Stimulated activated CD8-positive, alpha-beta memory T cell treated with anti-CD3 and anti-CD28 coated beads, Interleukin-15, amount 100 ng/mL, for 4 hours (primary cell): ENCODE measurements at places on chromosomes 7 and 10.

GRCh38 chr10:63574011-63574410 lies 52.8 kb downstream of the REEP3 start:
- no peak for DNase-seq

DNA sequence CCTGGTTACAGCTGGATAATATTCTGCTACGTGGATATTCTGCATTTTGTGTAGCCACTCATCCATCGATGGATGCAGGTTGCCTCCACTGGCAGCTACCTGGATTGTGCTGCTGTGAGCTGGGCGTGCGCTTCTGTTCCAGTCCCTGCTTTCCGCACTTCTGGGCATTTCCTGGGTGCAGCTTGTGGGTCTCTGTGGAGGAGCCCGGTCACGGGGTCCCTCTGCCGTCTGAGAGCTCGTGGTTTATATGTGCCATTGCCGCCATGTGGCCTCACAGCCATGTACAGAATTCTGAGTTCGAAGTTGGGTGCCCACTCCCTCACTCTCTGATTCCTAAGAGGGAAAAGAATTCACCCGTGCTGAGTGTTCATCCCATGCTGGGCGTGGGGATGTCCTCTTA lies 38.3 kb downstream of the JAKMIP3 start:
- DNase-seq, result no peak

DNA sequence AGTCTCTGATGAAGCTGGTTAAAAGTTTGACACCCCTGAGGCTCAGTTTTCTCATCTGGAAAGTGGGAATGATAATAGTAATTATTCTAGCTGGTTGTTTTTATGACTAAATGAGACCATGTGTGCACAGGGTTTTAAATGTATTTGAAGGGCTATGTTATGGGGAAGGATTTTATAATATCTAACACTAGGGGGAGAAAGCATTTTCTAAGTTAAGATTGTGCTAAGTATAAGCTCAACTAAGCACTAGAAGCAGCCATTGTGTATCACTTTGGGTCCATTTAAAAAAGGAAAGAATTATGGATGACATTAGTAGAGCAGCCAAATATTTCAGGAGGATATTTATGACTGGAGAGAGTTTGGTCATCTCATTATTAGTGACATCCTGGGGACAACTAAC lies 49.5 kb upstream of the CREB5 start:
- no peak for DNase-seq

DNA sequence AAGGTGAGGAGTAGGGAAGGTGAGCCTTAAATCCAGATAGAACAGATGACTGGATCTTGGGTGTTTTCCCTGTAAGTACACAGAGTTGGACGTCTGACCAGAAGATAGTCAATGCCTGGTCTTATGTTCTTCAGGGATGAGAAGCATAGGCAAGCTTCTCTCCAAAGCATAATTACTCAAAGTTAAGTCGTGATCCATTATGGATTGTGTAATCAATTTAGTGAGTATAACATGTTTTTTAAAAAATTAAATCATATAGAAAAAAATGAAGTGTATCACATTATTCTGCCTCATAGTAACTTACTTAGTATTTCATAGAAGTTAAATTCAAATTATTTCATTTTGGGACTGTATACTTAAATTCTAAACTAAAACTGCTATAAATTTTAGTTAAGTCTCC lies 39.7 kb downstream of the KDM7A start:
- no peak for DNase-seq

GRCh38 chr10:127968027-127968441 lies 61.1 kb downstream of the PTPRE start:
- DNase-seq, result no peak

GRCh38 chr7:157016352-157017041 lies 6.0 kb upstream of the MNX1 start:
- DNase-seq, result no peak

DNA sequence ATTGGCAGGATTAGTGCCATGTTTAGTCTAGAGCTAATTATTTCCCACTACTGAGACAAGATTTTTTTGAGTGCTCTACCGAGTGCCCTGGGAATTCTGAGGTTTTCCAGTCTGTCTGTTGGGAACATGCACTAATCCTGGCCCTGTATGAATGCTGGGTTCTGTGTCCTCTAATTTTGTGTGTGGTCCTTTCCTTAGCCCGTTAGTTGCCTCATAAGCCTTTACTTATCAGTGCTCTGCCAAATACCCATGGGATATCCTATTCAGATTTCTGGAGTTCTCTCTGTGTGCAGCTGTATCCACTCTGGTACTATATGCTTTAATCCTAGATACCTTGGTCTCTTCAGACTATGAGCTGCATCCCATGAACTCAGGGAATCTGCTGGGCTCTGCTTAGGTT lies 13.1 kb downstream of the CSGALNACT2 start:
- DNase-seq, result no peak

- no peak for DNase-seq
Measured at GRCh38 chr7:133070562-133070961, 11.3 kb downstream of the CHCHD3 start.

DNA sequence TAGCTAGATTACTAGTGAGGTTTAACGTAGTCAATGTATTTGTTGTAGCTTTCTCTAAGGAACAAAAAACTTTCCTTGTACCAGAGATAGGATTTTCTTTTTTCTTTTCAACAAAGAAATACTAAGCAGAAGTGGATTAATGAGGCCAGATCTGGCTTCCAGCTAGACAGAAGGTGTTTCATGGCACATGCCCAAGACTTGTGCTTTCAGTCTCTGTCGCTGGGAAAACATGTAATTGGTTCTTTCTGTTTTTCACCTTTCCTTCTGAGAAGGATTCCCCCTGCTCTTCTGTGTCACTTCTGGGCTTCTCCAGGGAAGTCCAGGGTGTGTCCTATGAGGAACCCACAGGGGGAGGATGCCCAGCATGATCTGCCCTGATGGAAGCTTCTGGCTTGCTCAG lies 492.2 kb downstream of the CCSER2 start:
- no peak for DNase-seq

- DNase-seq, result no peak
Measured at GRCh38 chr7:11716185-11716584, 115.8 kb downstream of the THSD7A start.

DNA sequence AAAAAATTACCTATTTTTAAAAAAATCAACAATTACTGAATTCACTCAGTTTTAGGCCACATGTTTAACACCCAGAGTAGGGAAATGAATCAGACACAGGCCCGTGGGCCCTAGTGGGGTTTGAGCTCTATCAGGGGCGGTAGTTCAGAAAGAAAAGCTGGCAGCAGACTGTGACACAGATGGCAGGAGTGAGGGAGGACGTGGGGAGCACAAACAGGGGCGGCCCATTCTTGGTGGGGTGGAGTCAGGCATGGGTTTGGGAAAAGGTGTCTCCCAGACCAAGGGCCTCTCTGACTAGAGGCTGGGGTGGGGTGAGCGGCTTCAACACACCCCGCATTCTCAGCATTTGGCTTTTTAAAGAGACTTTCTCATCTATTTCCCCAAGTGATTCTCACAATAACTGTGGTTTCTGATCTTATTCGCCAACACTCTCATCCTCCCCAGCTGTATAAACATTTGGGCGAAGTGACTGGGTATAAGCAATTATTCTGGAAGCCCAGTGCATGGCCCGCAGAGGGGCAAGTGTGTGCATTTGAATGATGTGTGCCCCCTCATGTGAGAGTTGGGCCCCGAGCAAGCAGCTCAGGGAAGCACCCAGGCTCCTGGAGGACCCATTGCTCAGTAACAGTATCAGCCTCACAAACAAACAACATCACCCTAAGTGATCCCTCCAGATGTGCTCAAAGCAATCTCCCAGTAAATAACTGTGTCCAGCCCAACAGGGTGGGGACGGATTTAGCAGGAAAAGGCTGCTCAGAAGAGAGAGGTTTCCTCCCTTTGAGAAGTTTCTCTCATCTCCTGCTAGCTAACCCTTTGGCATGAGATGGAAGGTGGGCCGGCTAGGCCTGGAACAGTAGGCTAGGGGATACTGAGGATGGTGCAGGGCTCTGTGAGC lies 437.6 kb upstream of the ZMIZ1 start:
- DNase-seq, result no peak

DNA sequence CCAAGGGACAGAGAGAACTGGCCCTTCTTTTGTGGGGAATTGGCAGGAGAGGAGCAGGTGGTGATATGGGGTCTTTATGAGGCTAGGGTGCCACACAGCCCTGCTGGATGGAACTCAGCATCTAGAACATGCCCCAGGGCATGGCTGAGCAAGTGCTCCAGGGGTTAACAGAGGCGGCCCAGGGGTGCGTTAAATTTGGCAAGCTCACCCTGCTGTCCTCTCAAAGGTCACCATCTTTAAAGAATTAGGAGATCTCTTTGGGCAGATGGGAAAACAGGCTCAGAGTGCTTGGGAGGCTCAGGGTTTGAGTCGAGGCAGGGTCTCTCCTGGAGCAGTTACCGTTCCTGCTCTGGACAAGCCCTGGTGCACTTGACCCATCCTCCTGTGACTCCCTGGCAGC lies 21.4 kb upstream of the UNC5B start:
- DNase-seq, result no peak

DNA sequence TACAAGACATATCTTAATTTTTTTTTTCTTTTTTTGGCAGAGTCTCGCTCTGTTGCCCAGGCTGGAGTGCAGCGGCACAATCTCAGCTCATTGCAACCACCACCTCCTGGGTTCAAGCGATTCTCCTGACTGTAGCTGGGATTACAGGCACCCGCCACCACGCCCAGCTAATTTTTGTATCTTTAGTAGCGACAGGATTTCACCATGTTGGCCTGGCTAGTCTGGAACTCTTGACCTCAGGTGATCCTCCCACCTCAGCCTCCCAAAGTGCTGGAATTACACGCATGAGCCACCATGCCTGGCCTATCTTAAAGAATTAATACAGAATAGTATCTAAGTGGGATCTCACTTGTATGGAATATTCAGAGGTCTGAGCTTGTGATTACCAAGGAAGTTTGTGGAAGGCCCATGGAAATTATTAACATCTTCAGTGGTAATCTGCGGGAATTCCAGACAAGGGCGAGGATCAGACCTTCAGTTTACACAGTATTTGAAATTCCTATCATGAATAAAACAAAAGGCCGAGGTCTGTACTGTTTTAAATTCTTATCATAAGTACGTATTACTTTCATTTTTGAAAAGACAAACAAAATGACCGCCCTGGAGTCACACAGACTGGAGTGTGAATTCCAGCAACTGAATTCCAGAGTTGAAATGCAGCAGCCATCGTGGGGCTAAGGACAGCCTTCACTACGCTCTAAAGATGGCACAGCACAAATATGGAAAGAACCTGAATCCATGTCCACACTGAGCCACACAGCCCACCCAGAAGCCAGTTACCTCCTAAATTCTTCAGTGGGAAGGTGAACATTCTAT lies 16.7 kb downstream of the GPRIN2 start:
- no peak for DNase-seq

DNA sequence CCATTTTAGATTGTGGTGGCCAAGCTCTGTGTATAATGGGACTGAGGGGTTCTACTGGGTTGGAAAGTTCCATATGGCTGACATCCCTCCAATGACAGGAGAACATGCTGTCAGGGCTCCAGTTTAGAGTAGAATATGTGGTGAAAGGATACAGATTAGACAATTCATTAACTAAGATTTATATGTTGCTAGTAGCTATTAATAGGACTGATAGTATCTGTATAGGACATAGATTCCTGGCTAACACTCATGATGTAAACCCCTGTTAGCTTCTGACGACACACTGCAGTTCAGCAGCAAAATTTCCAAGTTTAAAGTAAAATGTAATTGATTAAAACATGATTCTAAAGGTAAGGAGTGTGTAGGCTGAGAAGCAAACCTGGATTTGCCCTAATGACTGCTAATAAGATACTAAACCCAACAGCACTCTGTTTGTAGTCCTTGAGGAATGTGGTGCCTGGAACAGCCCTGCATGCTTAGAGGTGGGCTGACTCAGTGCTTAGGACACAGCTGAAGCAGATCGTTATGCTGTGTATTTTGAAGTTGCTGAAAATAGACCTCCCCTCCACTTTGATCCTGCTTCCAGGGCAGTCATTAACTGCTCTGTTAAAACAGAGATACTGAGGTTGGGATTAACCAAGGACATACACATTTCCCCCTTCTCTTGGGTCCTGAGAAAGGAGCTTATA lies 1129.6 kb downstream of the SORCS3 start:
- no peak for DNase-seq

DNA sequence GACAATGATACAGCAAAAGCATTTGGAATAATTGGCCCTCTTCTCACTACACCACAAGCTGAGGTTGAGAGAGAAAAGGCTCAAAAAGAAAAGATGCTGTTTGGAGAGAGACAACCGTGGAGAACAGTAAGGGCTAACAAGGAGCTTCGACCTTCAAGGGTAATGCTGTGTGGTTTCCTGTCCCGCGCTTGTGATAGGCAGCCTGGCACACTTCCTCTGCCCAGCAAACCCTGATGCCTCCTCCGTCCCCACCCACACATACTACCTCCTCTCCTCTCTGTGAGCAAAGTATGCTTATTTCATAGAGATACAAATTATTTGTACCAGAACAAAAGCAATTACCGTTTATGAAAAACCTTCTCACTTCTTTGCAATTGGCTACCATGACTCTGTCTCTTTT lies 755.4 kb downstream of the KCNMA1 start:
- DNase-seq, result no peak

- no peak for DNase-seq
Measured at GRCh38 chr7:120180221-120180620, 92.8 kb upstream of the KCND2 start.

- no peak for DNase-seq
Measured at GRCh38 chr10:22372298-22372697, 27.0 kb downstream of the SPAG6 start.

- no peak for DNase-seq
Measured at GRCh38 chr7:106057962-106058927, 53.9 kb downstream of the SYPL1 start.

- DNase-seq, result no peak
Measured at GRCh38 chr7:66088861-66089838, 13.5 kb downstream of the ASL start.

DNA sequence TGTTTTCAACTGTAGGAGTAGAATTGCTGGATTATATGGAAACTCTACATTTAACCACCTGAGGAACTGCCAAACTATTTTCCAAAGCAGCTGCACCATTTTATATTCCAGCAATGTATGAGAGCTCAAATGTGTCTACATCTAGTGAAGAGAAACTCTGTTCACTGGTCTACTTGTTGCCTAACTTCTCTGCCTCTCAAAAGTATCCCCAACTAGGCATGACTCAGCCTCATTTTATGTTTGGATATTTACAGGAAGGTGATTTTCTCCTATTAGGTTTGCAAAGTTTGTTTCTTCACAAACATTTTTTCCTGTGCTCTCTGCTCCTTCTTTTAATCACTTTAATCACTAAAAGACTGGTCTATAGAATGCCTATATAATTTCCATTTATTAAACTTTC lies 37.1 kb upstream of the SRI start:
- no peak for DNase-seq

GRCh38 chr7:81669476-81670105 lies 100.3 kb downstream of the HGF start:
- DNase-seq, result no peak

GRCh38 chr7:51797371-51797770 lies 480.8 kb upstream of the COBL start:
- no peak for DNase-seq

- no peak for DNase-seq
Measured at GRCh38 chr10:120583424-120584108, 126.5 kb downstream of the PLPP4 start.

- no peak for DNase-seq
Measured at GRCh38 chr10:121709675-121710073, 111.4 kb upstream of the FGFR2 start.
